Calu3 (cell line): ENCODE measurements at places on chromosomes 5 and 9. TPM values are rescaled to one million over a fixed set of nuclear protein-coding genes. Genes with fewer than 3 reads are reported as not detected.

GRCh38 chr9:116504893-116505480, 182.1 kb upstream of the TRIM32 start:
- DNase-seq: no peak

- no peak for DNase-seq
Observed at GRCh38 chr5:35852084-35852734, 4.5 kb upstream of the IL7R start.

The PCDHGA8 gene
- 0.95 and 1.1 TPM in 2 replicates for total RNA-seq

The FAM221B gene
- total RNA-seq: not detected in 2 replicates
